Karpas-422 (cell line): ENCODE measurements at places on chromosomes 4 and X. TPM values are rescaled to one million over a fixed set of nuclear protein-coding genes. Genes with fewer than 3 reads are reported as not detected.

DNA sequence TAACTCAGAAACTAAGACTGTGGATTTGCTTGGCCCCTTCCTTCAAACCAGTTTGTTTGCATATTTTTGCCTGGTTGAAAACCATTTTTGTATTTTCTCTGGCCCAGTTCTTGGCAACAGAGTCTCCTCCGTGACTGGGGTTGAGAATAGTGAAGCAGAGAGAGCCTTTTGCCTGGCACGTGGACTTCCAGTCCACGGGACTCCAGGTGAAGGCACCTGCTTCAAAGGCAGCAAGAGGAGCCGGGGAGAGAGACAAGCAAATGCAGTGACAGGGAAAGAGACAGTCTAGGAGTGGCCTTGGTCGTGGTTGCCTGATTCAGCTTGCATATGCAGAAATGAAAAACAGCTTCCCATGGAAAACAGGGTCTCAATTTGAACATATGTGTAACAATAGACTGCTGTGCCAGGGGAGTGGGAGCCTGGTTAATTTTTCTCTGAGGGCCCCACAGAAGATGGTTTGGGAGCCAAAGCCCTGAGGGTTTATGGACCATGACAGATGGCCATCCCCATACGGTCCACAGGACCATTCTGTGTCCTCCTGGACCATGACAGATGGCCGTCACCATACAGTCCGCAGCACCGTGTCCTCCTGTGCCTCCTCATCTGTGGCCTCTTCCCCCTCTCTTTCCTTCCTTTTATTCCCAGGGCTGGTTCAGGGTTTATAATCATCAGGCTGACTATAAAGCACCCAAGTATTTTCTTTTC, 272.2 kb upstream of the RASGEF1B start:
- DNase-seq, result no peak

- no peak for DNase-seq
These were observed 706.1 kb upstream of the EPHA5 start for GRCh38 chr4:66376396-66376795.

GRCh38 chr4:141637565-141637964, 1.2 kb downstream of the IL15 start:
- DNase-seq, result no peak

GRCh38 chr4:5816851-5817375, 76.0 kb downstream of the CRMP1 start:
- DNase-seq, result no peak

DNA sequence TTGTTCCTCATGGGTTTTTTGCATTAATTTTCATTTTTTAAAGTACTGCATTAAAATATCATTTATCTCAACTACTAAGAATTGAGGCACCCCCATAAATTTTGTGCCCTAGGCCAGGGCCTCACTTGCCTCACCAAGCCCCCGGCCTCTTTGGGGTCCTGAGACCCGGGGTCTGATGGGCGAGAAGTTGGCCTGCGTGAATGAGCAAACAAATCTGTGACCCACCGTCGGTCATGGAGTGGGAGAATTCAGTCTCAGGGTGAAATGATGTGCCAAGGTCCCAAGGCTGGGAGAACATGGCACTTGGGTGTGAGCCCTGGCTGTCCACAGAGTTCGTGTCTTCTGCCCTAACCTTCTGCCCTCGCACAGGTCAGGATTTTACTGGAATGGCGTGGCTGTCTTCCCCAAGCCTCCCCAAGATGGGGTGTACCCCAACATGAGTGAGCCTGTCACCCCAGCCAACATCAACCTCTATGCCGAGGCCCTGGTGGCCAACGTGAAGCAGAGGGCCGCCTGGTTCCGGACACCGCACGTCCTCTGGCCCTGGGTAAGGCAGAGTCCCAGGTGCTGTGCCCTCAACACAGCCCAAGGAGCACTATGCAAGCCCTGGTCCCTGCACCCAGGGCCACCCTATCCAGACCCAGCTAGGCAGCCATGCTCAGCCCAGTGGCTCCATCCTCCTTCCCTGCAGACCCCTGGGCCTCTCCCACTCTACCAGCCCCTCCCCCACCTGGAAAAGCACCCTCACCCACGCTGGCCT, 18.0 kb downstream of the MAN2B2 start:
- DNase-seq, result no peak

GRCh38 chr4:77734928-77735327, 84.2 kb downstream of the CNOT6L start:
- no peak for DNase-seq

NPY5R gene
- 0.15 TPM in 1 of 2 replicates, not detected in the other for total RNA-seq

PIM2 gene
- 23.1 and 33.8 TPM in 2 replicates for total RNA-seq

SLC9A7 gene
- total RNA-seq, result under 0.01 TPM in 1 of 2 replicates, not detected in the other

GRCh38 chr4:85826060-85826678, 351.2 kb downstream of the ARHGAP24 start:
- DNase-seq, result peak; percentile 59

DNA sequence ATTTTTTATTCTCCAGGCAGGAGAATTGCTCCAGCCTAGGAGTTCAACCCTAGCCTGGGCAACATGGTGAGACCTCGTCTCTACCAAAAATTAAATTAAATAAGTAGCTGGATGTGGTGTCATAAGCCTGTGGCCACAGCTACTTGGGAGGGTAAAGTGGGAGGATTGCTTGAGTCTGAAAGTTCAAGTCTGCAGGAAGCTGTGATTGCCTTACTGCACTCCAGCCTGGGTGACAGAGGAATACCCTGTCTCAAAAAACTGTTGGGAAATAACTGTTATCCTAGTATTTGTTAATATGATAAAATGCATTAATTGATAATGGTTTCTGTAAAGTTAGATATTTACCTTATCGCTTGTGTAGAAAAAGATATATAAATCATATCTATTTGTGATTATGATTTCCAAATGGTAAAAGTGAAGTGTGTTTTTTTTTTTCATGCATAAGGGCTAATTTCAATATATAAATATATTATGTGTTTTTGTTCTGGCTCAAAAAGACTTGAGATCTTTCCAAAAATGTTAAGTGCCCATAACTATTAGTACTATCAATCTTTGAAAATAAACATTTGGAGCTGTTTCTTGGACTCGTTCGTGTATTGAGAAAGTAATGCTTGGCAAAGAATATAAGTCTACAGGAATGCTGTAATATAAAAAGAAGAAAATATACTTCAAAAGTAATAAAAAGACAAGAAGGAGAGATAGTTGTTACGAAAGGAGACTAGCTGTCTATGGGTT, 396.6 kb downstream of the ADGRL3 start:
- no peak for DNase-seq

GRCh38 chr4:83237591-83237990, 47.0 kb downstream of the COQ2 start:
- DNase-seq, result no peak

DNA sequence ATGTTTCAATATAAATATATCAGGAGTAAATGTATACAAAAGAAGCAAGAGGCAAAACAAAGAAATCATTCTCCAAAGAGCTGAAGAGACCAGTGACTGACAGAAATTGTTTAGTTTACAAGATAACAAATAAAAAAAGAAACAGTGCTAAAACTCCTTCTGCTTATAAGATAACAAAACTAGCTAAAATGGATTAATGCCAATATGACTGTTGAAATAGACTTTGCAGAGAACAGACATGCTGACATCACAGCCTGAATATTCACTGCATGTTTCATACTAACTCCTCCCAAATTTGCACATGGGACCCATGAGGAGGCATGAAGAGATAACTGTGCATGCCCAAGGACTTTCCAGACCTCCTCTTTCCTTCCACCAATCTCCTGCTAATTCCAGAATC, 6.2 kb upstream of the GABRA4 start:
- no peak for DNase-seq

- no peak for DNase-seq
These were observed 43.6 kb upstream of the TBC1D9 start for GRCh38 chr4:140799686-140800225.

CFAP99 gene
- total RNA-seq, result 0.67 TPM in 1 of 2 replicates, not detected in the other

DNA sequence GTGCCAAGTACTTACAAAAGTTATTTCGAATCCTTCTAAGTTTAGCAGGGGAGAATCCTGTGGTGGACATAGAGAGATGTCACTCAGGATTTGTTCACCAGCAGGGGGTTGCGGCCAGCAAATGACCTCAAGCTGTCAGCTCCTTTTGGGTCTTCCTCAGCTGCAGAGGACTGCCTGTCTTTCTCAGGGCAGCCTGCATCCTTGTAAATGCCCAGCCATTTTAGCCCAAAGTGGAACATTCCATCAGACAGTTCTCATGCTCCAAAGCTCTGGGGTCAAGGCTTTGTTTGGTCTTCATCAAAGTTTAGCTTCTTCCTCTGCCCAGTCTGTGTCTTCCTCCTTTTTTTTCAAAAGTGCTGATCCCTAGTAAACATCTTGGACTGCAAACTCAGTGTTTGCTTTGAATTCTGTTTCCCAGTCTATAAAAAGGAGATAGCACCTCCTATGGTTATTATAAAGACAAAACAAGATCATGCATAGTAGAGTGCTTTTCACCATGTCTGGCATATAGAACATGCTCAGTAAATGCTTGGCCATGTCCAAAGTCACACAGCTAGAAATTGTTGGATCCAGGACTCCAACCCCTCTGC, 156.4 kb upstream of the GATB start:
- no peak for DNase-seq

GRCh38 chr4:11232015-11232414, 196.7 kb downstream of the HS3ST1 start:
- no peak for DNase-seq

DNA sequence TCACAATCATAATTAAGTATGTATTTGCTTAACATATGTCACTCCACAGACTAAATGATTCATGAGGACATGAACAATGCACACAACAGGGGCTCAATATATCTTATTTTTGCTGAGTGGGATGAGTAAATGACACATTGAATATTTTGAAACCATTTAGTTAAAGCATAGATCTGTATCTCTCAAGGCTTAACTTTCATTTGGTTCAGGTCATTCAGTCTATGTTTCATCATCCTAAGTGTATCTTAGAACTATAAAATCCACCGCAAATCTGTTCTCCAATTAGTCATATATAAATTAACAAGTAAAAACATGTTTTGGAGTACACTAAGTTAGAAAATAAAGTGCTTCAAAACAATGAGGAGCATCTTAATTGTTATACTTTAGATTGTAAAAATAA, 45.8 kb downstream of the AREG start:
- DNase-seq, result no peak

ART3 gene
- total RNA-seq, result not detected in 2 replicates

DNA sequence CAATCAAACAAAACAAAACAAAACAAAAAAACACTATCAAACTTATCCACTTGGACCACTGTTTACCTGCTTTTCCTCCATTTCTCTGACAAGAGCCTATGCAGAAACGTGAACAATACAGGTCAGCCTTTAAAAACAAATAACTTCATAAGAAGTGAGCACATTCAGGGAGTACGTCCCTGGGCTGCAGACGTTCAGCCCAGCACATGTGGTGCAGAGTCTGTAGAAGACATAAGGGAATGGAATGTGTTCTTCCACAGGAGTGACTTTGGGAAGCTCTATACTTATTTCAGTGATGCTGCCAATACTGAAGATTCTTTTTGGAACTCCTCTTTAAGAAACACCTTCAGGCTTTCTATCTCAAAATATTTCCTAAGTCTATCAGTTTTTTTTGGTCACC, 120.6 kb downstream of the SPRY1 start:
- DNase-seq, result no peak

- DNase-seq, result no peak
These were observed 136.4 kb downstream of the AMELX start for GRCh38 chrX:11429538-11430085.

DNA sequence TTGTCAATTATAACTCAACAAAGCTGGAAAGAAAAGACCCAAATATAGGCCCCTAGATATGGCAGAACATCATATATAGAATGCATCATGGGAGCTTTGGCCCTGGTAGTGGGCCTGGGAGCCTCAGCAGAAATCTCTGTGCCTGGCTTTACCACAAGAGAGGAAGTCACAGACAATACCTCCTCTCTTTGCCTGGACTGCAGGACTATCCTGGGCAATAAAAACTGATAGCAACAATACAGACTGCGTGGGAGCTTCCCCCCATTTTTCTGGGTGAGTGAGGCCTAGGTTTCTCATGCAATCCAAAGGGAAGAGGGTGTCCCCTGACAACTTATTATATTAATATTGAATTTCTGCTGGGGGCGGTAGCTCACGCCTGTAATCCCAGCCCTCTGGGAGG, 64.0 kb upstream of the NFKB1 start:
- no peak for DNase-seq

DNA sequence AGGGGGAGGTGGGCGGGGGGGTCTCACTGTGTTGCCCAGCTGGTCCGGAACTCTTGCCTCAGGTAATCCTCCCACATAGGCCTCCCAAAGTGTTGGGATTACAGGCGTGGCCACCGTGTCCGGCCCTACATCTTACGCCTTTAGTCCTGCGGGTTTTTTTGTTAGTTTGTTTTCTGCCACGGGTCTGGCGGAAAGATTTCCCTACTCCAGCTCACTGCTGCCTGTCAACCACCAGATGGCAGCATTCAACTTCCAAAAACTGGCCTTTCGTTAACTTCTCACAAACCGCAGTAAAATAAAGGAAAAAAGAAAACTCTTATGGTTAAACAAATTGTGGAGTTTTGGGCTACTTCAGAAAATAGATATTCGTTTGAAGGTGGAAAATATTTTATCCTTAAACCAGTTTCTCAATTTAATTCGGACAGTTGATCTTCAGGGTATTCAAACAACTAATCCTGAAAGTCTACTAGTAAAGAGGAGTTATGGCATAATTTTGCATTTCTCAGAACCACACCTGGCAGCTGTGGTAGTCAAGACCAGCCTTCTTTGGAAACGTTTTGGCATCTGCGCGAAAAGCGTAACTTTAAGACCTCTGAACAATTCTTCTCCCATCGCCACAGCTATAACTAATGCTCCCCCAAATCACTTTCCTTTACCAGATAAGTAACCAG, 41.1 kb downstream of the LUZP4 start:
- DNase-seq, result peak; percentile 83

ZCCHC4 gene
- total RNA-seq, result 11.2 and 11.7 TPM in 2 replicates

FGFBP1 gene
- not detected in 2 replicates for total RNA-seq

- no peak for DNase-seq
These were observed 349.2 kb downstream of the ADGRL3 start for GRCh38 chr4:61549336-61549735.

- DNase-seq, result no peak
These were observed 328.6 kb upstream of the NR3C2 start for GRCh38 chr4:148770848-148771247.

GRCh38 chr4:55272589-55272988, 73.5 kb upstream of the SRD5A3 start:
- no peak for DNase-seq

BEX1 gene
- total RNA-seq, result not detected in 2 replicates

DIPK2B gene
- not detected in 2 replicates for total RNA-seq

DNA sequence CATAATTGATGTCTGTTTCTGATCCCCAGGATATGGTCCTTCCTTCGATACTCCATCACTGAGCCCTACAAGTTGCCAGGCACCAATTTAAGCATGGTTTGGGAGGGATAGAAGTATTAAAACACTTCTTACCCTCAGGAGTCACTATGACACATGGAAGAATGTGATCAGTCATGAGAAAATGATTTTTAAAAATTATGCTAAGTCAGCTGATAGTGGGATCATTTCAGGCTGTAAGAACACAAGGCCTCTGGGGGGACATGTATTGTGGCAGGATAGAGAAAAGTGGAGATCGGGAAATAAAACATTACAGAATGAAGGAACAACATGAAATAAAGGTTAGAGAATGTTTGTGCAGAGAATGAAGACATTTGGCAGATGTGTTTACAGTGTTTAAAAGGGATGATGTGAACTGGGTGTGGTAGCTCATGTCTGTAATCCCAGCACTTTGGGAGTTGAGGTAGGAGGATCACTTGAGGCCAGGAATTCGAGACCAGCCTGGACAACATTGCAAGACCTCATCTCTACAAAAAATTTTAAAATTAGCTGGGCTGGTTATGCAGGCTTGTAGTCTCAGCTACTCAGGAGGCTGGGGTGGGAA, 64.0 kb downstream of the ELOVL6 start:
- no peak for DNase-seq
